ENCODE measurements at places on chromosomes 2 and 18.

- DNase-seq: no peak
Observed at GRCh38 chr2:45331410-45331786, 279.7 kb downstream of the SRBD1 start.

- DNase-seq: no peak
Observed at GRCh38 chr2:5070257-5070656, 621.9 kb upstream of the SOX11 start.

DNA sequence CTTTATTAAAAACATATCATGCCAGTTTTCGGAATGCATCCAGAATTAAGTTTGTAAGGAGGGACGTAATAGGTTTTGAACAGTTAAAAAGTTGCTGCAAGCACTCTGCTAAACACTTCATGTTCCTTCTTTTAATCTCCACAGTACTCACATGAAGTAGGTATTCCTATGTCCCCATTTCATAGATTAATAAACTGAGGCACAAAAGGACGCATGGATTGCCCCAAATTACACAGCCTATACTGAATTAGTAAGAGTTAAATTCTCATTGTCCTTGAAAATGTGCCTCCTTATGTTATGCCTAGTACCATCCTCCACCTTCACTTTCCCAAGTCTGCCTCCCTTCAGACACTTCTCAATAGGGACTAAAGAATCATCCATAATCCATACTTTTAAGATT is 358.9 kb upstream of the ATP5MC3 start:
- DNase-seq: no peak

DNA sequence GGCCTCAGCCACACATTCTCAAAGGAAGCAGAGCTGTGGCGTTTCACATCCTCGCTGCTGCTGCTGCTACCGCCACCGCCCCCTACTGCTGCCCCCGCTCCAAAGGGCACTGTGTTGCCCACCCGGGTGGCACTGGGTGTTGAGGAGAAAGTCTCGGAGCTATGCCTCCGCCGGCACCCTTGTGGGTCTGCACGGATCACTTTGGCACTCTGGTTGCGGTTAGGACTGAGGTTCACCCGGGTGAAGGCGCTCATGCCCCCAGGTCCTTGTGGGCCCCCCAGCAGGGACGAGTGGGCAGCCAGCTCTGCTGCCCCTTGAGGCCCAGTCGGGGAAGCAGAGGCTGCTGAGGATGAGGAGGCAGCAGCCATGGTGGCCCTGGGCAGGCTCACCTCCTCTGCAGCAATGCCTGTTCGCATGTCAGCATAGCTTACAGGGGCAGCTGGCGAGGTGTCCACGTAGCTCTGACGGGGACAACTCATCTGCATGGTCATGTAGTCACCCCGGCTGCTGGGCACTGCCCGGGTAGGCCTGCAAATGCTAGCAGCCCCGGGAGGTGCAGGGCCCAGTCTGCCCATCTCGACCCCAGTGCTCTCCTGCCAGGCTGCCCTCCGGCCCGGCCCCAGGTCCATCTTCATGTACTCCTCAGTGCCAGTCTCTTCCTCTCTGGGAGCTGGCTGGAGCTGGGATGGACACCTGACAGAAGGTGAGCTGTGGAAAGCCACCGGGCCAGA is 4.2 kb downstream of the IRS1 start:
- DNase-seq: no peak

GRCh38 chr18:56060967-56061541 is 473.1 kb upstream of the TCF4 start:
- DNase-seq: no peak

- no peak for DNase-seq
Observed at GRCh38 chr2:153584244-153584643, 105.7 kb upstream of the RPRM start.

GRCh38 chr2:166372046-166372445 is 3.7 kb downstream of the SCN9A start:
- DNase-seq: no peak

DNA sequence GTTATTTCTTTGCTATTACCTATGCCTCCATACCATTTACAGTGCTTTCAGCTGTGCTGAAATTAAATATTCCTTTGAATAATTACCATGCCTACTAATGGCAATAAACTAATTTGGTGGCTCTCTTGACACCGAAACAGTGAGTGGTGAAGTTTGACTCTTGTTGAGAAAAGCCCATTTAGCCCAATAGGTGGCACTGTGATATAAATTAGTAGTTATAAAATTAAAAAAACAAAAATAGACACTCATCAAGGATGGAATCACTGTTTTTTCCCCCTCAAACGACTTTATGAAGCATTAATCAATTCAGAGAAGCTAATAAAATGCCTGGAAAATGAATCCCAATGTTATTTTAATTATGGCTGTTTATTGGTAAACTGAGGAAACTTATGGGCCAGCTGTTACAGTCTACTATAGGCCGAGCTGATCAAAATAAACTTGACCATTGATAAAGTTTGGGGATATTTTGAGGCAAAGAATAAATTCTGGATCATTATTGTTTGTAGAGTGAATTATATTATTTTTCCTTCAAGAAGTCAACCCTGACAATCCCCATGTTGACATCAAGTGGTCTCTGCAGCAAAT is 339.6 kb downstream of the TRIB2 start:
- DNase-seq: no peak

GRCh38 chr2:72754628-72755320 is 71.1 kb downstream of the EXOC6B start:
- DNase-seq: no peak

DNA sequence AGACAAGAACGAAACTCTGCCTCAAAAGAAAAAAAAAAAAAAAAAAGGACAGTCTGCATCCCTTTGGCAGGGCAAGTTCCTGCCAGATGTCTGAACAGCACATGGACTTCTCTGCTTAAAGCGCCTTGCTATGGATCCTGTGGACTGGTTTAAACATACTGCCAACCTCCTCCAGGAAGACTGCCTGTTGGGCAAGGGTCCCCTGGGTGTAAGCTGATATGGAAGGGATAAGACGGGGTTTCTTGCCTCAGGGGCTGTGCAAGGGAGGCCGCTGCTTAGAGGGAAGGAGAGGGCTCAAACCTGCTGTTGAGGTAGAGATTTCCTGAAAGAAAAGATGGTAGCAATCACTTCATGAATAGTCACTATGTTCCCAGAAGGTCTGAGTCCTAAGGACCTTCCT is 22.2 kb downstream of the SKA1 start:
- no peak for DNase-seq

- no peak for DNase-seq
Observed at GRCh38 chr2:233209533-233210171, 41.8 kb upstream of the ATG16L1 start.

DNA sequence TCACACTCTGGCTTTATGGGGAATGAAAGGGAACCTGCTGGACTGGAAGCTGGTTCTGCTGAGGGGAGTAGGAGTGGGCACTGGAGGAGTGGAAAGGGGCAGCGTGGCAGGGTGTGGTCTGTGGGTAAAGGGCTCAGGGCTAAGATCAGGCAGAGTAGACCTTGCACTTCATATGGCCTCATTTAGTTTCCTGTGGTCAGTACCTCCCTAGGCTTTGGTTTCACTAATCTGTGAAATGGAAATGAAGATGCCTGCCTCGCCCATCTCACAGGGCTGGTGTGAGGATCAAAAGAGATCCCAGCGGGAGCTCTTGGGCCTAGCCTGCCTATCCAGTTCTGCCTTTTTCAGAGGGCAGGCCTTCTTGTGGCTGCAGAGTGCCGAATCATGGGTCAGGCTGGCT is 208.7 kb downstream of the LOXHD1 start:
- DNase-seq: no peak

DNA sequence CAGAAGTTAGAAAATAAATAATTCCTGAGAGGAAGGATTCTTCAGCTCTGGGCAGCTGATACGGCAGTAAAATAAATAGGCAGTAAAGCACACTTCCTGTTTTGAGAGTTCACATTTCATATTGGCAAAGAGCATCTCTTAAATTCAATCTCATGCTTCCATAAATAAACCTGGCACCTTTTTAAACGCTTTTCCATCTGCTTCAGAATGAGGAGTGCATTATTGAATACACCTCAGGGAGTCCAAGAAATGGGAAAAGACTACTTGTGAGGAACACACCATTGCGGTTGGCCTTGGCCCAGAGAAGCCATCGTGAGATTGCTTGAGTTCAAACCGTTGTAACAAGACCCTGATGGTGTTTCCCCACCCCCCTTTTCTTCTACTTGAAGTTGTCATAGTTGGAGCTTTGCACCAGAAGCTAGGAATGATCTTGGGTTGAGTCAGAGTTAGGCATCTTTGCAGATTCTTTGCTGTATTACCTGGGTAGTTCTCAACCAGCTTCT is 123.9 kb downstream of the RDH14 start:
- no peak for DNase-seq

DNA sequence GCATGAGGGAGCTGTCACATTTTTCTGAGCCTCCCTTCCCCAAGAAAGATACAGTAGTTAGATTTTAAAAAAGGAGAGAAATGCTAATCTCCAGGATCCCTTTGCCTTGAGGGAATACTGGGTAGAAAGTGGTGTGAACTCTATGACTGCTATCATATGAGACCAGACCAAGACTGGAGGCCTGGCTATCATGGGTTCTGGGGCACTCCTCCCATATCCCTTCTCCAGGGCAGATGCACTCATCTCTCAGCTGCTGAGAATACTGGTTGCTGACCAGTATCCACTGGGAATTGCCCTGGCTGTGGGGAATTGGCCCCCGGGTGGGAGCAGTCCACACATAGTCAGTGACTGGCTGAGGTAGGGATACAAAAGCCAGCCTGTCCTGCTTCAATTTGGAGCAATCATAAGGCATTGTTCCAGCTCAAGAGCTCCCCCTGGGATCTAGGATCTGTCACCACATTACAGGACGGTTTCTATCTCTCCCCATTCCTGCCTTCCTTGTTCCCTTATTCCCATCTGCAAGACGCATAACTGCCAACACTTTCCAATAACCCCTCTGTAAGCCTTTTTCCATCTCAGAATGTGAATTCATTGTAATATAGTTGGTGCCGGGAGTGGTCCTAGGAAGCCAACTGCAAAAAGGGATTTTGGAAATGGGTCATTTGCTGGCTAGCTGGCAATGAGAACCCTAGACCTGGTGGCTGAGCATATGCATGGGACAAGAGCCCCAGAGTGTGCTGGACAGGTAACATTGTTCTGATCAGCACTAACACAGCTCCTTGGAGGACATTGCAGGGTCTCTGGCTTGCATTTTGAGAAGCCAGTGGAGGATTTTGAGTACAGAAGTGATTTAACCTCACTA is 35.4 kb upstream of the REEP1 start:
- no peak for DNase-seq

DNA sequence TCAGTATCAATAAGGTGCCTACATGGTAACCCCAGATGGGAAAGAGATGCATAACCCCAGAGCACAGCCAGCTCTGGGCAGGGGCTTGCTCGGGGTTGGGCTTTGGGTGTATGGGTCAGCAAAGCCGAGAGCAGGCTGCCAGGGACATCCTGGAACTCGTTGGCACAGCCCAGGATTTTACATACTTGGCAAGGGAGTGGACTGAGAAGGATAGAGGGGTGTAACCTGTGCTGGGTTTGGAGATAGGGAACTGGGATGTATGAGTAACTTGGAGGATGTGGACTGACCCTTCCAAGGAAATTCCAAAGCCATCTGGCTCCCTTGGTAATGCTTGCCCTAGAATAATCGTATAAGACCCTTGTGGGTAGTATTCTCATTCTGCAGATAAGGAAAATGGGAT is 44.2 kb downstream of the GPR39 start:
- DNase-seq: no peak

- DNase-seq: no peak
Observed at GRCh38 chr18:80188643-80189530, 58.4 kb downstream of the PARD6G start.

- no peak for DNase-seq
Observed at GRCh38 chr2:209511637-209512036, 87.8 kb downstream of the MAP2 start.

DNA sequence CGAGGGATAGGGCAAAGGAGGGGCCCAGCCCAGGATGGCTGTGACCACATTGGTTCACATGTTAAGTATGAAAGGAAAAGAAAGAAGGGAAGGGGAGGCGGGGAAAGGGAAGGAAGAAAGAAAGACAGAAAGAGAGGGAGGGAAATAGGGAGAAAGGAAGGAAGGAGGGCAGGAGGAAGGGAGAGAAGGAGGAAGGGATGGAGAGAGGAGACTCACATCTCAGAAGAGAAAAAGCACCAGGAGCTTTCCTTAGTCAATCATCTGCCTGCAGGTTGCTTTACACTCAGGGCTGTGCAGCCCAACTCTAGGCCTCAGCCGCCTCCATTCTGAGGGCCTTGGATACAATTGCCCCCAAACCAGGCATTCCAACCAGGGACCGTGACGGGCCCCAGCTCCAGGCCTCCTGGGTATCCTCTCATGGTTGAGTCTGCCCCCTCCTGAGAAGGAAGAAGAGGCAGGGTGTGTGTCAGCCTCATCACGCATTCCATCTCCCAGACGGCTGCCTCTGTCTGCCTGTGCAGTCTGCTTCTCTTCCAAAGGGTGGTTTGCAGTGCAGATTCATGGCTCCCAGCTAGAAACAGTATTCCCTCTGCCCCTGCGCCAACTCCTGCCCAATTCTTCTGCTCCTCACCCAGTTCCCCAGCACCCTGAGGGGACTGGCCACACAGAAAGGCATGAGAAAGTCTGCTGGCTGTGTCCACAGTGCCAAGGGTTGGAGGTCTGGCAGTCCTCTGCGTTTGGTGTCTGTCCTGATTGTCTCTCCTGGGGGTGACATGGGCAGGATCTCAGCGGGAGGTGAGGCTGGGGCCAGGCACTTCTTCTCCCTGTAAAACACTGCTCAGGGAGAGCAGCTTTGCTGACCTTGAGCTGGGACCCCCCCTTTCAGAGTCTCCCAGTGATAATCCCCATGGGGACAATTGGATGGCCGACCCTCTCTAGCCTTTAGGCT is 163.3 kb downstream of the SMAD7 start:
- DNase-seq: no peak

- DNase-seq: no peak
Observed at GRCh38 chr18:34595690-34596089, 114.4 kb upstream of the DTNA start.
